Tibial artery (tissue), 4 donors: ENCODE measurements at places on chromosomes 2 and 18.

GRCh38 chr2:22274661-22275060 lies 1110.3 kb upstream of the KLHL29 start:
- no peak for DNase-seq

DNA sequence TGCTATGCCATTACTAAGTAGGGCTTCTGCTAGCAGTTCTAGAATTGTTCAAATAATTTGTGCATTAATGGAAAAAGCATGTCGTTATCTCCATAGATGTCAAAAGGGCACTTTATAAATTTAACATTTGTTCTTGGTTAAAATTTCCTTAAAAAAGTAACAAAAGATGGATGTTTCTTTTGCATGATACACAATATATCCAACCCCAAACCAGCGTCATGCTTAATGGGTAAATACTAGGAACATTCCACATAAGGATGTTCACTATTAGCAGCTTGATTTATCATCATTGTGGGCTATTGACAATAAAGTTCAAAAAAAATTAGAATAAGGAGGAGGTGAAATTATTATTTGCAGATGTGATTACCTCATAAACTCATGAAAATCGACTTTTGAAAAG lies 79.7 kb downstream of the GREB1L start:
- no peak for DNase-seq

DNA sequence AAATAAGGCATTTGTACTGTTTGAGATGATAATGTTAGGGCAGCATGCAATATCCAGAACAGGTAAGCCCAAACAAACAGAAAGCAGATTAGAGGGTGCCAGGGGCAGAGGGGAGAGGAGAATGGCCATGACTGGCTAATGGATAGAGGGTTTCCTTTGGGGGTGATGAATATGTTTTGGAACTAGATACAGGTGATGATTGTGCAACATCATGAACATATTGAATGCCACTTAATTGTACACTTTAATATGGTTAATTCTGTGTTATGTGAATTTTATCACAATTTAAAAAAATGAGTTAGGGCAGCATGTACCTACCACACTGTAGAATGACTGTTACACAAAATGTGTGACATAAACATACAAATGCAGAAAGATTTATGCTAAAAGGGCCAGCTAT lies 255.5 kb upstream of the FN1 start:
- no peak for DNase-seq

GRCh38 chr2:210548878-210549384 lies 7.5 kb upstream of the CPS1 start:
- DNase-seq: no peak

GRCh38 chr2:25362434-25363145 lies 20.9 kb upstream of the DNMT3A start:
- no peak for DNase-seq

- no peak for DNase-seq
Observed at GRCh38 chr2:137675584-137676327, 288.5 kb upstream of the HNMT start.

DNA sequence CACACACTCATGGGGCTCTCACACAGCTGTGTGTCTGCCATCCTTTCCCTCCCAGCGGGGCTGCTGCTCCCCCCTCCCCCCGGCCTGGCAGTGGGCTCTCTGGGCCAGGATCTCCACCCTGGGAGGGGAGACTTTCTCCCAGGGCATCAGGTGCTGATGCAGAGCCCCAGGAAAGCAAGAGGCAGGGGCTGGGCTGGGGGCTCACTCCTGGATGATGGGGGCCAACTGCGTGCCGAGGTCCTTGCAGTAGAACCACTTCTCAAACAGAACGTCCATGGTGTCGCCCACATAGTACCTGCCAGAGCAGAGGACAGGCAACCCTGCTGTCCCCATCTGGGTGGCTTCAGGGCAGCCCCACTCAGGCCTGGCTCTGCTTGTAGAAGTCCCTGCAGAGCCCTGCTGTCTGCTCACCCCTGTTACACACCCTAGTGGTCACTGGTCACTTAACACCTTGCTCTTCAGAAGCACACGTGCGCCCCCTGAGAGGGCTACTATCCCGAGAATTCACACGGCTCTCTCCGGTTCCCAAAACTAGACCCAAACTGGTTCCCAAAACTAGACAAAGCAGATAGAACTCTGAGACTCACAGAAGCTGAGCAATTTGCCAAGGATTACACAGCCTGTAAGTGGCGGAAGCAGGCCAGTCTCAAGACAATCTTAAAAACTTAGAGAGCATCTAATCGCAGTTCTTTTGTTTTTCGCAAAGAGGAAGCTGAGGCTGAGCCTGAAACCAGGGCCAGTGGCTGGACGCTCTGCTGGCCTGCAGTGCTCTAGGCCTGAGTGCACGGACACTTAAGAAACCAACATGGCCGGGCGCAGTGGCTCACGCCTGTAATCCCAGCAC lies 6.6 kb upstream of the OXER1 start:
- no peak for DNase-seq

GRCh38 chr2:206361407-206362045 lies 81.8 kb upstream of the ADAM23 start:
- no peak for DNase-seq

DNA sequence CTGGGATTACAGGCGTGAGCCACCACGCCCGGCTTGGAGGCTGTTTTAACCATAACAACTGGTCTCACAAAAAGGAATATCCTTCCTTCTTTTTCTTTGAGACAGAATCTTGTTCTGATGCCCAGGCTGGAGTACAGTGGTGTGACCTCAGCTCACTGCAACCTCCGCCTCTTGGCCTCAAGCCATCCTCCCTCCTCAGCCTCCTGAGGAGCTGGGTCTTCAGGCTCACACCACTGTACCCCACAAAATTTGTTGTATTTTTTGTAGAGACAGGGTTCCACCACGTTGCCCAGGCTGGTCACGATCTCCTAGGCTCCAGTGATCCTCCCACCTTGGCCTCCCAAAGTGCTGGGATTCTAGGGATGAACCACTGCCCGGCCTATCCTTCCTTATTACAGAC lies 21.7 kb downstream of the CTIF start:
- no peak for DNase-seq

DNA sequence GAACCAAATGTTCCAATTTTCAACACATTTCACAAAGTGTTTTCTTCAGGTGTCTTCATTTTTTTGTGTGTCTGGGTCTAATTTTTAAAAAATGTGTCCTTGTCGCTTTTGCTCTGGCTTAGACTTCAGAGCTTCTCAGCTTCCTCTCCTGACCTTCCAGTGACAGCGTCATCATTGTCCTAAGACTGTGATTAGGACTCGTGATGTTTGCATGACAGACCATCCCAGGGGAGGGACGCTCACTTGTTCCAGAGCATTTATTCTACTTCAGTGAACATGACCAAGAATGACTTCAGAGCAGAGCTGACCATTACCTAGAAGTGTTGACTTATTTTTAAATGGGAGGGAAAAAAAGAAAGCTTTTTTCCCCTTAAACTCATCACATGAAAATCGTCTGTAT lies 591.9 kb downstream of the IRS1 start:
- no peak for DNase-seq

DNA sequence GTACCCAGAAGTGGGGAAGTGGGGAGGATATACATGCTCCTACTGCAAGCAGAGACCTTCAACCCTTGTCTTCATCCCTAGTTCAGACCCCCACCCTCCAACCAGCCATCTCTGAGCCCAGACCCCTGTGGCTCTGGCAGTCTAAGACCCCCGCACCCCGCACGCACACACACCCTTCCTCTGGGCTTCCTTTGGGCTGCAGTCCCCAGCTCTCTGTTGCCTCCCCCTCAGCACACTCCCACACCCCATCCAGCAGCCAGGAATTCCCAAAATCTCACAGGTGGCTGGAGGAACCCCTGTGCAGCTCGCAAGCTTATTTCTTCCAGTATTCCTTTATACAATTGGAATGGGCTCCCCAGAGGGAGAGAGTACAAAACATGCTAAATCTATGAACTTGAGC lies 13.9 kb upstream of the GYPC start:
- no peak for DNase-seq

- DNase-seq: no peak
Observed at GRCh38 chr2:205679410-205680009, 2.8 kb upstream of the NRP2 start.

DNA sequence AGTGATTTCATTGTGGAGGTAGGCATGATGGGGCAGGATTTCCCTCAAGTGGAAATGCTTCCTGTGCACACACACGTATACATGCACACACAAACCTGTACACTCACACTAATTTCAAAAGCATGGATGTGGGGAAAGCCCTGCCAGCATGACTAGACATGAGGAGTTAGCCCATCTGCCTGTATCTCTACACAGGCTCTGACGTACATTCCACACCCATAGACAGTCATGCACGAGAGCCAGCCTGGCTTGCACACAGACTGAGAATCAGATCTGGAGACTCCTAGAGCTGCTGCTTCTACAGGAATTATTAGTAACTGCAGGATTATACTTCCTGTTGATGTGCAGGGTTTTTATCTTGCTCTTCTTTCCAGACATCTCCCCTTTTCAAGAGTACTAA lies 27.3 kb upstream of the NFU1 start:
- peak; percentile 27 for DNase-seq

- DNase-seq: no peak
Observed at GRCh38 chr2:27958711-27959378, 68.3 kb downstream of the BABAM2 start.

GRCh38 chr2:134296301-134296700 lies 42.4 kb downstream of the MGAT5 start:
- no peak for DNase-seq

GRCh38 chr2:119521433-119522050 lies 2.7 kb downstream of the SCTR start:
- DNase-seq: no peak

DNA sequence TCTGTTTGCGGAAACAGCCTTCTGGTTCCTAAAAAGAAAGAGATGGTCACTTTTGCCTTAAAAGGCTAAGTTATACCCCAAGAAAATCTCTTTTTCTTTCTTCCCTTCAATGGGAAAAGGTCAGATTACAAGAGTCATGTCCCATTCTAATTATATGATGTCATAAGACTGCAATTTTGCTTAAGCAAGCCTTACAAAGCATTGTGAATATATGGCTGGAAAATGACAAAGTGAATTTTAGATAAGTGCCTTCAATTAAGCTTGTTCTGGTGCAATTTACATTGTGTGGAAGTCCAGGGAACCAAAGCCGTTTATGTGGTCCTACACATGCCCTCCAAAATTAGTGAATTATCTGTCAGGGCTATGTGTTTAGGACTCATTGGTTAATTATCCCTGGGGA lies 7.6 kb upstream of the BMP10 start:
- no peak for DNase-seq

- no peak for DNase-seq
Observed at GRCh38 chr18:33616556-33616955, 38.5 kb downstream of the ASXL3 start.

DNA sequence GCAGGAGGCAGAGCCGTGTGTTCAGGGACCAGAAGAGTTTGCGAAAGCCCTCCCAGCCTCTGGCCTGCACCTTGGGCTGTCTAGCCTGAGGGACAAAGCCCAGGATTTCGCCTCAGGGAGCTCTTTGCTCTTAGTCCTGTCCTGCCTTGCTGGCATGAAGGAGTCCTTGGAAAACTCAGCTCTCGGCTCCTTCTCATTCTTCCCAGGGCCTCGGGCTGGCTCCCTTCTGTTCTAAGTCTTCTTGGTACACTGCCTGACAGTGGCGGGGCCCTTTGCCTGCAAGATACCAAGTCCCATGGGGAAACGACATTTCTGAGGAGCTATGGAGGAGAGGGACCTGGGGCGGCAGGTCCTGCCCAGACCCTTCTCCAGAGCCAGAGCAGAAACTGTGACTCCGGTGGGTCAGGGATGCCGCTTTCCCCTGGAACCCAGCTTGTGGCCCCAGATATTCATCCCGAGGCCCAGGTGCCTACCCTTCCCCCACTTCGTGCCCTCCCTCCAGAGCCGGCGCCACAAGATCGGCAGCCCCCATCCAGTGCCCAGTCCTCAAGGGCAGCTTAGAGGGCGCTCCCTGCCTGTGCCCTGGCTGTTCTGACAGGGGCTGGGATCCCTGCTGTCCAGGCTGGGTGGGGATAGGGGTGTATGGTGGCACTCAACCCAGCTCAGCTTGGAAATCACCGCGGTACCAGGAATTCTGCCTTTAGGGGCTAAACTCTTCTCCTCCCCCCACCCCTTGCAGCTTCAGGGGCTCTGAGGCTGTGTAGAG lies 5.5 kb upstream of the CYP26B1 start:
- no peak for DNase-seq

- DNase-seq: no peak
Observed at GRCh38 chr2:152298754-152299153, 36.2 kb upstream of the FMNL2 start.

DNA sequence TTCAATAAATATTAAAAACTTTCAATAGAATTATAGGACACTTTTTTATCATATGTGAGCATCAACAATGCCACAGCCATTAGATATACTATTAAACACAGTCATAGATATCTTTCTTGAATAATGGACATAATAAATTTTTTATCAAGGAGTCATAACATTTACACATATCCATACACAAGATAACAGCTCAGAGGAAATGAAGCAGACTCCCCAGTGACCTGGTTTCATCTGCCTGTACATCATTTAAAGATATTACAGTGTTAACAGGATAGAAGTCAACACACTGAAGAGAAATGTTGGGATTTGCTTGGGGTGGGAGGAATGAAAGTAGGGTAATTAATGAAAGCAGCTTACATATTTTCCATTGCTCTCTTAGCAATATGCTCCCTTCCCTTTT lies 5.1 kb downstream of the SCG2 start:
- no peak for DNase-seq

- no peak for DNase-seq
Observed at GRCh38 chr2:136183097-136183496, 65.1 kb upstream of the CXCR4 start.

DNA sequence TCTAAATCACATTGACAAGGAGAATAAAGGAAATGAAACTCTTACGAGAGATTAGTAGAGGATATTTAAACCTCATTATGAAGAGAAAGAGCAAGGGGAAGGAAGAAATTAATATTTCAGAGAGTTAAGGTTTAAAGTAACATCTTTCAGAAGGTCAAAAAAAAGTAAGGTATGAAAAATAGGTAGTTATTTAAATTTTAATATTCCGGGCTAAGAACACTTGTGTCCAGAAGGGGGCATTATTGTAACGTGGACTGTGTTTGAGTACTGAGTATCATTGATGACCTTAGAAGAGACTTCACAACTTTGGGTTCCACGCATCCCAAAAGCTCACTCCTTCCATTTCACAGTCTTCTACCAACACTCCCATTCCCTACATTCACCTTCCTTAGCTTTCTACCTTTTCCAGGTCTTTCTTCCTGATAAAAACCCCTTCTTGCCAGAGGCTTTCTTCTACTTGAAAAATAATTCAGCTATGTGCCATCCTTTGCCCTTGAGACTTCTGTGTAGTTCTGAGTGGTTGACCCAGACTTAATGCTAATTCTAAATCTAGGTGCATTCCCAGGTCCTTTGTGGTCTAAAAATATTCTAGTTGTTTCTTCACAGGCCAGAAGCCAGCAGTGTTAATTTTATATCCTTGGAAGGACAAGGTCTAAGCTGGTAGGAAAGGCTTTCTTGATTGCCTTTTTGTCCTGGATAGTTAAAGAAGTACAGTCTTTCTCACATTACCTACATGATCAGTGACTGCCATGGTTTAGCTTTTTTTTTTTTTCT lies 16.5 kb downstream of the DYNC1I2 start:
- no peak for DNase-seq

GRCh38 chr2:44751754-44752479 lies 189.6 kb upstream of the SIX3 start:
- DNase-seq: no peak
